ENCODE measurements at places on chromosomes 4 and X.
A peak's percentile ranks its signal among the peaks of the same experiment; 100 is the strongest.

DNA sequence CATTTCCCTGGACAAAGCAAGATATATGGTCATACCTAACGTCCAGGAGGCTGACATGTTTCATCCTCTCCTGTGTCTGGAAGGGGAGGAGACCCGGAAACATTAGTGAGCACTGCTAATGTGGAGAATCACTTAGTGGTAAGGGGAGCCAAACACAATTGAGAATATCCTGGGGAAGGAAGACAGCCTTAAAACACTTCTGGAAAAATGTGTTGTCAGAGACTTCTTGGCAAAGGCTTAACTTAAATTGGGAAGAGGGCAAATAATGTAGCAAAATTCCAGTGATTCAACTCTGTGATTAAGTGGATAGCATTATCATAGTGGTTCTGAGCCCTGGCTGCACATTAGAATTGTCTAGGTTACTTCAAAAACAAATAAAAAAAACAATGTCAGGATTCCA lies 39.5 kb downstream of the SPARCL1 start:
- DNase-seq = no peak

- DNase-seq = no peak
These were observed 9.7 kb upstream of the TENM3 start for GRCh38 chr4:182233310-182234090.

DNA sequence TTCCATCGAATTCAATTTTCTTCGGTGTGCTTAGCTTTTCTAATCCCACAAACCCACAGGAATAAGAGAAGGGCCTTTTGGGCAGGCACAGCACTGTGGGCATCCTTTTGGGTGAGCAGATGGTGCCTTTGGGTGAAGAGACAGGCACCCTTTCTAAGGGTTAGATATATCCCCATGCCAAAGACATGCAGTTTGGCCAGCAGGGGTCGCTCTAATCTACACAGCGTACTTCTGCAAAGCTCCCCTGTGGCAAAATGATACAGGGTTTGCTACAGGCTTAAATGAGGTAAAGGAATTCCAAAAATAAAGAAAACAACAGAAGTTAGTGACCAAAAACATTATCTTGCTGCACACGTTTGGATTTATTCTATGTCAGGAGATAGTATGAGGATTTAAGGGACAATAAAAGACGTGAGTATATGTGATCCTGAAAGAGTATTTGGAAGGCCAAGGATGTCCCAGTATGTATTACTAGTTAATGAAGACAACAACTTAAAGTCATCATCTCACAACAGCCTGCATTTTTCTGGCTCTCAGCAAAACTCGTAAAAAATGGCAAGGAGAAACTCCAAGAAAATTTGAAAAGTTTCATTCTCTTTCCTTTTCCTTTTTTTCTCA lies 49.5 kb downstream of the PHEX start:
- no peak for DNase-seq

GRCh38 chrX:120857240-120857639 lies 18.4 kb downstream of the CT47B1 start:
- no peak for DNase-seq

DNA sequence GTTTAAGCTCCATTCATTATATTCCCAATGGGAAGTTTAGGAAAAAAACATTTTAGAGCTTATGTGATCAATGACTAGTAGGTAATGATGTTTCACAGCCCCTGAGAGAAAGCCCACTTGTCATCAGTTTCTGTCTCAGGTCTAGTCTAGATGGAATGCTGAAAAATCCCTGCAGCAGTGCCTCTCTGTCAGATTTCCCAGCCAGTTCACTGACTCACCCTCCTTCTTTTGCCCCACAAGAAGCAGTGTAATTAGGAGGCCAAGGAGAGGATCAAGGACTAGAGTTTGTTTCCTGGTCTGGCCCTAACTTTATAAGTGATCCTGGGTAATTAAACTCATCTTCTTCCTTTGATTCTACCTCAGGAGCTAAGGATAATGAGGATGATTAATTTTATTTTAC lies 118.7 kb upstream of the ANXA3 start:
- no peak for DNase-seq

- no peak for DNase-seq
These were observed 53.5 kb upstream of the IL21 start for GRCh38 chr4:122674371-122674770.

DNA sequence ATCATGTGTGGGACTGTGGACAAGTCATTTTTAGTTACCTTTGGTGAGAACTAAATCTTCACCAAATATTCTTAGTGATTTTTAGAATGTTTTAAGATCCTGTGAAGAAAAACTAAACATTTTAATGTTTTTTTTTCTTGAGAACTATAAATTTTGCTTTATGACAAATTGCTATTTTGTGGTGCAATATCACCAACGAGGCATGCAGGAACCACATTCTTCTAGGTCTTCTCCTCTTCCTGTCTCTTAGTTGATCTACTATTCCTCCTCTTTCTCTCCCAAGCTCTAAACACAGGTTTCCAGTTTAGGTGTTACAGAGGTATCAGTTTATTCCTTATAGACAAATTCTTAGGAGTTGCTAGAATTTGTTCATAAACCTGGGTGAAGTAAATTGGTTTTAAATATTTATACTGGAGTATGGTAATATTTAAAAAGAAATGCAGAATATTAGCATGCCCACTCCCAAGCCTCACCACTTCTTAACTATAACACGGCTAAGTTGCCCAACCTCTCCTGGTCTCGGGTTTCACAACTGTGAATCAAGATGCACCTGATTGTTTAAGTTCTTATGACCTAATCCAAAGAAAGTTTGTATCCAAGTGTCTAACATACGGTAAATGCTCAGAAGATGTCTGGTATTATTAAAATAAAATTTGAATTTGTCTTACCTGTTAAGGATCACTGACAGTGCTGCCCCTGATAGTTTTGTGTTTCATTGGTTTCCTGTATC lies 56.5 kb upstream of the CLNK start:
- no peak for DNase-seq

DNA sequence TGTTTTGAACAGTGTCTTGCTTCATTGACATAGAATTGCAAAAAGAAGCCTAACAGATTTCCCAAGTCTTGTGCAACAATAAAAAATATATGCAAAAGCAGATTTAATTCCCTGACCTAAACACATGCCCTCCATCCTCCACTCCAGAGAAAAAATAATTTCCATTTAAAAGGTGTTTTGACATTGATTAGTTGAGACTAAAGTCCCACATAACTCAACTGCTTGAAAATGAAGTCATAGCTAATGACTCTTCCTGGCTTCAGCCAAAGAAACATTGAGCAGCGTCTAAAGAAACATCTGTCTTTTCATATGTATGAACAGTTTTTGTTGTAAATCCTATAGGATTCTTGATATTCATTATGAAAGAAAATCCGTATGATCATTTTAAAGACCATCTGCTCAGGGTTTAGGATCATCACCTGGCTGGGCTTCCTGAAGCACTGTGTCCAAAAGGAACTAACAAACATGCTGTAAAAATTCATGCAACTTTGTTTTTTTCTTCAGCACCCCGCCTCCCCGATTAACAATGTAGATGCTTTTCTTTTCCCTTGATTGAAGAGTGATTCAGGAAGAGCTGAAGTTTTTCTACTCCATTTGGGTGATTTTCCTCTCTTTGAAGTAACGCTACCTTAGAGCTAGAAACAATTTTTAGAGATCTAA lies 273.4 kb downstream of the HS3ST1 start:
- DNase-seq = no peak

- no peak for DNase-seq
These were observed 239.2 kb downstream of the DKK2 start for GRCh38 chr4:106796876-106797275.

DNA sequence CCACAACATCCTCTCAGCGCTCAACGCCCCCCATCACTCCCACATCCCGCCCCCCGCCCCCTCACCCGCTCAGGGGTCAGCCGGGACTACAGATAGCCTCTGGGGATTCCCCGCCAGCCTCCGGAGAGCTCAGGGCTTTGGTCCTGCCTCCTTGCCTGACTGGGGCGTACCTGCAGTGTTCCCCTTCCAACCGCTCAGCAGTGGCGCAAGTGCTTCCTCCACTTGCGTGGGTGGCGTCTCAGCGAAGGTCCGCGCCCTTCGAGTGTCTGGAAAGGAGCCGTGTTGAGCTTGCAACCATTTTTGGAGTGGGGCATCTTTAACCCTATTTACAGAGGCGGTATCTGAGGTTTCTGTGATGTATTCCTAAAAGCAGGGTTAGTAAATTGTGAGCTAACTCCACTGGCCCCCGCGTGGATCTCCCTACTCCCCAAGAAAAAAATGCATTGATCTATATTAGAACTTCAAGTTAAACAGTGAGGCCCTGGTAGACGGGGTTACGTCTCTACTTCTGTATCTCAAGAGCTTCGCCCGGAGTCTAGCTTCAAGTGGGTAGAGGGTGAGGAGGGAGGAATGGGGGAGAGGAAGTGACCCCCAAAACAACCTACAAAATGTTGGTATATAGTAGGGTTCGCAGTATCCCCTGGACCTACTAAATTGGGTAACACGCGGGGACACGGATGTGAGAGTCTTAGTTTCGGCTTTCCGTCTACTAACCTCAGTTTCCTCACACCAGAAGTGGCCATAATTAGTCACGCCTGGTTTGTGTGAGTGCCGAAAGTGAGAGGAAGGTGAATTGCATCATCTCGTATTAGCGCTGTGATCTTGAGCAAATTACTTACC lies 16.1 kb downstream of the NKX3-2 start:
- peak; percentile 70 for DNase-seq

DNA sequence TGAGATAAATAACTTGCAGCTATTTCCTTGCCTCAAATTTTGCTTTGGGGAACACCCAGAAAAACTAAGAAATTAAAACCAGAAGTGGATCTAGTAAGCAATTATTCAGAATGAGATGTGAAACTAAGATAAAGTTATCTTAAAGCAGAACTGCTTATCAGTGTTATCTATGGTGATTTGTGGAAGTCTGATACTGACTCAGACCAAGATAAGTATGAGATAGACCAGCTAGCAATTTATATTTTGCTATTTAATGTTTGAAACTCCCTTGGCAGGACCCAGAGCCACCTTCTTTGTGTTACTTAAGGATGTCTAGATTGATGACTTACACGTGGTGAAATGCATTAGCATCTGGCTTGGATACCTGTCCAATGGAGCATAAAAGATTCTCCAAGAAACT lies 368.1 kb downstream of the EPHA5 start:
- DNase-seq = no peak

DNA sequence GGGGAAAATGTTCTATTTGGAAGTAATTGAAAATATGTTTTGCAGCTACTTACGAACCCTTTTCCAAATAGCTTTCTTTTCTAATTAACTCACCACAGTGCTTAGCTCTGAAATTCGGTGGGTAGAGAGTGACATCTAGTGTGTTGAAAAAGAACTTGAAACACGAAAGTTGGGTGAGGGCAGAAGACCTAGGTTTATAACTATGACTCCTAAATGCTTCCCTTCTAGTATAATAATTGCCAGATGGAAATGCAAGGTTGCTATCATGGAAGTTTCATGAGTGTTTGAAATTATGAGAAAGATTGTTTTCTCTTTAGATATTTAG lies 77.3 kb upstream of the NOCT start:
- DNase-seq = no peak

DNA sequence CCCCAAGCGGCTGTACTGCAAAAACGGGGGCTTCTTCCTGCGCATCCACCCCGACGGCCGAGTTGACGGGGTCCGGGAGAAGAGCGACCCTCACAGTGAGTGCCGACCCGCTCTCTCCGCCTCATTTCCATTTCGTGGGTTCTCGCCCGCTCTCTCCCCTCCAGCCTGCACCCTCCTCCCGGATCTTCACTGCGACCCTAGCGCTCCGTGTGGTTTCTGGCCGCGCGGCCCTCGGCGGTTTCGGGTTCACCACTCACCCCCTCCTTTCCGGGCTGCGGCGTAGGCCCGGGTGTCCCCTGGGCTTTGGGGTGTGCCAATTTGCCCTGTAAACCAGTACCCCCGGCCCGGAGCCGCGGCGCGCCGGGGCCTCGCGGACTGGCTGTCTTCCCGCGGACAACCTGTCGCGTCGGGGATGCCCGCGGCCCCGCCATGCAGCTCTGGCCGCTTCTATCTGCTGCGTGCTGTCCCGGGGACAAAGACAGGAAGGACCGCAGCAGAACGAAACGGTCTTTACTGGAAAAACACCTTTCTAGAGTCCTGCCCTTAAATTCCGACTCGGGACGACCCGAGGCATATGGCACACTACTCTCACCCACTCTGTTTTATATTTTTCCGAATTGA lies 737 bp downstream of the FGF2 start:
- peak; percentile 85 for DNase-seq

GRCh38 chrX:9919632-9920172 lies 47.5 kb upstream of the CLDN34 start:
- DNase-seq = no peak

DNA sequence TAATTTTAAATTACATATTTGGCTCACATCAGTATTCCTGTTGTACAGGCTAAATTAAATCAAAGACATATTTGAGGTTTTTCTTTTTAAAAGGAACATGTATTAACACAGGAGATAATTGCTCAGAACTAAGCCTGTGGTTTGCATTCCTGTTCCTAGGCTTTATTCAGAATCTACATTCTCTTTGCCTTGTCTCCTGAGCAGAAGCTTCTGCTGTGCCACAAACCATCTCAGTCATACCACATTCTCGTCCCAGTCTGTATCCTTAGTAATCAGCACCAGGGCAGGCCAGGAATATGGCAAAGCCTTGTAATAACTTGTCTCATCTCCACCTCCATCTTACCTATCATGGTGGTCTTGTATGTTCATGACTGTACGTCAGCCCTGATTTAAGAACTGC lies 162.8 kb downstream of the ARHGAP24 start:
- DNase-seq = no peak

GRCh38 chr4:786861-787300 lies 39.0 kb downstream of the CPLX1 start:
- DNase-seq = no peak

- no peak for DNase-seq
These were observed 26.0 kb downstream of the LRIT3 start for GRCh38 chr4:109873791-109874514.

DNA sequence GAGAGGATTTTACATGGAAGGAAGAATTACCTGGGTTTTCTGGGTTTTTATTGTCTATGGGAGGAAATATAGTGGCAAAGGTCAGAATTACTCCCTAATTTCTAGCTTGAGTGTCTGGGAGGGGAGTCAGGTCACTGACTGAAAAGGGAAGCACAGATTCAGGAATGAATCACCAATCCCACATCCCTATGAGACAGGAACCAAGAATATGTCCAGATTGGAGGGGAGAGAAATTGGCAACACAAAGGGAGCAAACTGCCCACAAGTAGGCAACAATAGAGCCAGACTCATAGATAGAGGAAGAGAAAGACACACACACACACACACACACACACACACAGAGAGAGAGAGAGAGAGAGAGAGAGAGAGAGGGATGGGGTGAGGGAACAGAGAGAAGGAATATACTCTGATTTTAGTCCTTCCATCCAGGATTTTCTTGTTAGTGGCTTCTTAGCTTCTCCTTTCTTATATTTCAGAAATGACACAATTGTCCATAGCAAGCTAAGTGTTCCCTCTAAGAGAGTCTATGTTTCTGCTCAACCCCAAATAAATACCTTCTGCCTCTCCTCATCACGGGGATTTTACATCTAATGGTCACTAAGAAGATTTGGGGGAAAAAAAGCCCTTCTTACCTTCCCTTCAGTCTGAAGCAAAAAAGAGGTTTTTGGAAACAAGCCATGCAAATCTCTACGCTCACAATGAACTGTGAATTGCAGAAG lies 12.0 kb downstream of the P2RY10 start:
- no peak for DNase-seq
